Hypothalamus (tissue), 51 donors: ENCODE measurements at places on chromosomes 1 and 21.

DNA sequence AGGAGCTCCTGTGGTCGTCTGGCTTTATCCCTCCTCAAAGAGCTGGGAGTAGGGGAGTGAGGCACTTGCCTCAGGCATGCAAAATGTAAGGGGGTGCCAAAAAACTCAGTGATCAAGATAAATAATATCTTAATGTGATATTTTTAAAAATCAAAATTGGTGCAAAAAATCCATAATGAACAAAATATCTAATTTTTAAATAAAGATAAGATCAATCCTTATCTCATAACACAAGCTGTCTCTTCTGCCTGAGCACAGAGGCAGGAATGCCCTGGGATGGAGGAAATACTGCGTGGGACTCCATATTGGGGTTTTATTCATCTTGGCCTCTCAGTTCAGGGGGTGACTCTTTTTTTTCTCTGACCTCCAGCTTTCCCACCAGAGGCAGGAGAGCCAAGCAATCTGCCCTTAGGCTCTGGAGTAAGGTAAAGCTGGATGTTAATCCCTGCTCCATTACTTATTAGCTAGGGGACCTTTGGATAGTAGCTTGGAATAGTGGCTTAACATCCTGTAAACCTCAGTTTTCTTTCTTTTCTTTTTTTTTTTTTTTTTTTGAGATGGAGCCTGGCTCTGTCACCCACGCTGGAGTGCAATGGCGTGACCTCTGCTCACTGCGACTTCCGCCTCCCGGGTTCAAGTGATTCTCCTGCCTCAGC lies 77.3 kb upstream of the NFASC start:
- no peak for DNase-seq

DNA sequence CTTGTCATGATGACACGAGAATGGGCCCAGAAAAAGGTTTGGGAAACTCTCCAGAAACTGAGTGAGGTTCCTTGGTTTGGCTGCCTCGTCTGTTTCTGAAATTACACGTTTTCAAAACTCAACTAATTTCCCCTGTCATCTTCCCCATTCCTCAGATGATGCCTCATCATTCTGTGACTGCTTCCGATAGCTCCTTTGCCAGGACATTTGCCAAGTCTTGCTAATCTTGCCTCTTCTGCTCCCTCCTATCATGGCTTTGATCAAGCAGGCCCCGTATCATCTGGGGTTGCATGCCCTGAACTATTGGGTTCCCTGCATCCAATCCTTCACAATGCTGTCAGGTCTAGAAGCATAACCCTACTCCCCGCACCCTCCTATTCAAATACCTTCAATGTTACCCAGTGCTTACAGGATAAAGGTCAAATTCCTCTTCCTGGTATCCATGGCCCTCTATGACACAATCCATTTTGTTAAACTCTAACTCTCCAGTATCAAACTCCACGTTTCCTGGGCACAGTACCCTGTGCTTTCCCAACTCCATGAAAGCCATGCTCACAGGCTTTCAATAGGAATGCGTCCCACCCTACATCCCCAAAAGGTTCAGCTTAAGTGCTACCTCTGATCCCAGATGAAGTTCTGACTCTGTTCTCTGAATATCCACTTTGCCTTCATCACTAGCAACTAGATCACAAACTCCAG lies 22.2 kb upstream of the TMEM200B start:
- no peak for DNase-seq

DNA sequence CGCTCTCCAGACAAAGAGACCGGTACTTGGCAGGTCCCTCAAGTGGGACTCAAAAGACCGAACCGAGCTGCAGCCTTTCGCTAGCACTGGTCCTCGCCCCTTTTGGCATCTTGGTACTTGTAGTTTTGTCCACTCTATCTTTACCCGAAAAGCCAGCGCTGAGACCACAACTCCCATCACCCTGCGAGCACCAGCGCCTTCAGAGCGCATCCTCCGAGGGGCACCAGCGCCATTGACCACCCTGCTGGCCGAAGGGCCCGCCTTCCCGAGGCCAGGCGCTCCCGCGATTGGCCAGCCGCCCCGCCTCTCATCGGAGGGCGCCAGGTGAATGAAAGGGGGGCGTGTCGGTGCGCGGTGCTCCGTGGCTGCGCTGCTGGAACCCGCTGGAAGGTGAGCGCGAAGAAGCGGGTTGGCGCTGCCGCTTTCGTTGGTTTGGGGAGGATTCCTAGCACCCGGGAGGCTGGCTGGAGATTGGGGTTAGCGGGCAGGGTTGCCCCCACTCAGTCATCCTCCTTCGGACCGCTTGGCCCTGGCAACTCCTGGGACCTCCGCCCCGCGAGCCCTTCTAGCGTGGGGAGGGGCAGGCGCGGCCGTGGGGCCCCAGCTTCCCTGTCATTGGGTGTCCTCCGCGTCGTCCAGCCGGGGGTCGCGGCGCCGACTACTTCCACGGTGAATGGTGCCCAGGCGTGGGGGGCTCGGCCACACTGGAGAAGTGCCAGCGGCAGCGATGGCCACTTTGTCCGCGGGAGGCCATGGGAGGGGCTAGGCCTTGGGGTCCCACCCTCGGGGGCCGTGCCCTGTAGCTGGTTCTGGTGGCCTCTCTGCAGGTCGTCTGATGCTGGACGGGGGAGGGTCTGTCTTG lies at the start of gene ZBTB8B:
Gene ZBTB8B (plus strand): TSS at position 357 of the 862 bp plus-strand sequence. CDS start 5,553 bp downstream, outside the sequence.
- DNase-seq = peak; percentile 85

DNA sequence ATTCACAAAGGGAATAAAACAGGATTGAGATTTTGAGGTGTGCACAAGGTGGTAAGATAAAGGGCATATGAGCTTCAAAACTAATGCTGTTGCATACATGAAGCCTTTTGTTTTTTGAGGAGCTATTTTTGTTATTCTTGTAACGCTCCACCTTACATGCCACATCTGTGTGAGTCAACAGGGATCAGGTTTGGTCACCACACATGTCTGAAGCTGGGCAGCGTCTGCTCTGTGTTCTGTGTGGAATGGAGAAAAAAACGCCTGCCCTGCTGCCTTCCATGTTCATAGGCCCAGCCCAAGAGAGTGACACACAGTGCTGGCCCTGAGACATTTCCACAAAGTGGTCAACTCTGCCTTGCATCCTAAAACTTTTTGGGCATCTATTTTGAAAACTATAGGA lies 67.7 kb downstream of the MPZL1 start:
- no peak for DNase-seq

DNA sequence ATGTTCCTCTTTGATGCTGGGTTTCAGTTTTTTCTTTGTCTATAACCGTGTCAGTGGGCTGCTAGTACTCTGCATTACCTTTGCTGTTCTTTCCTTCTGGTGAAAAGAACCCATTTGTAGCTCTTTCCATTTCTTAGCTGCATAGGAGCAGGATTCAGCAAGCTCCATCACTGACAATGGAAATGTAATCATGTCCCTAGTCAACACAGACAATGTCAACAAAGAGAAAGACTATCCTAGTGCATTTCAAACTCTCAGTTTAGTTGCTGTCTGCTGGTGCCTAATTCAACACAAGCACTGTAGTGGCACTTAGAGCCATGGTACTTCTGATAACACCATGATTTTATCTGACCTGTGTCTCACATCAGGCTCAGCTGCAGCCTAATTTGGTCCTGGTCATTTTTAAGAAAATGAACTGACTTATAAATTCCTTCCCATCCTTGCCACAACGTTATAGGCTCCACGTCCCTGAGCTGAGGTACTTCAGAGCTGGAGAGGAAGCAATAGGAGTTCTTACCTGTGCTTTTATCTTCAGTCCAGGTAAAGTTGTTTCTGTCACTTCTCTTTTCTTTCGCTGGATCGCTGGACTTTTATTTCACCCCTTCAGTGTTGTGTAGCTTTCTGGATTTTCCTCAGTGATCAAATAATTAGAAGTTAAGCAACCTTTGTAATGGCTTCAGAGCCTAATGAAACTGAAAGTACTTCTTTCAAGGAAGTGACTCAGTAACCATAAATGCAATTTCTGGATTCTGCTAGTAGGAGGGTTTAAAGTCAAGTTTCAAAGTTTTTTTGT lies at the start of gene GBP3:
Gene GBP3 (minus strand): TSS at position 700 of the 793 bp plus-strand sequence. CDS start 2,145 bp downstream, outside the sequence.
- no peak for DNase-seq
